ENCODE measurements at places on chromosomes 7 and 10.

DNA sequence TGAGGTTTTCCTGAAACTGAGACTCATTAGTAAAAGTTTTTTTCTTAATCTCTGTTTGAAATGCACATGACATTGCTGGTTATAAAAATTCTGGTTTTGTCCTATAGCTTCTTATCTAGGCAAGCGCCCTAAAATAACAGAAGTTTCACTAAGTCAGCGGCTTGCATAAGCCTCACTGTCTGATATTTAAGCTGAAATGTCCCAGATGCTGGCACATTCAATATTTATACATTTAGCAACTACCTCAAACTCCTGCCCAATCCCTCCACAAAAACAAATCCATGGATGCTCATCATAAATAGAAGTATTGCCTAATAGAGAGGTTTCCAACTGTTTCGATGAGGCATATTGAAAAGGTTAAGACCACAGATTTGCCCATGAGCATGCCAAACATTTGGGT is 83.1 kb upstream of the EGR2 start:
- no peak for DNase-seq

DNA sequence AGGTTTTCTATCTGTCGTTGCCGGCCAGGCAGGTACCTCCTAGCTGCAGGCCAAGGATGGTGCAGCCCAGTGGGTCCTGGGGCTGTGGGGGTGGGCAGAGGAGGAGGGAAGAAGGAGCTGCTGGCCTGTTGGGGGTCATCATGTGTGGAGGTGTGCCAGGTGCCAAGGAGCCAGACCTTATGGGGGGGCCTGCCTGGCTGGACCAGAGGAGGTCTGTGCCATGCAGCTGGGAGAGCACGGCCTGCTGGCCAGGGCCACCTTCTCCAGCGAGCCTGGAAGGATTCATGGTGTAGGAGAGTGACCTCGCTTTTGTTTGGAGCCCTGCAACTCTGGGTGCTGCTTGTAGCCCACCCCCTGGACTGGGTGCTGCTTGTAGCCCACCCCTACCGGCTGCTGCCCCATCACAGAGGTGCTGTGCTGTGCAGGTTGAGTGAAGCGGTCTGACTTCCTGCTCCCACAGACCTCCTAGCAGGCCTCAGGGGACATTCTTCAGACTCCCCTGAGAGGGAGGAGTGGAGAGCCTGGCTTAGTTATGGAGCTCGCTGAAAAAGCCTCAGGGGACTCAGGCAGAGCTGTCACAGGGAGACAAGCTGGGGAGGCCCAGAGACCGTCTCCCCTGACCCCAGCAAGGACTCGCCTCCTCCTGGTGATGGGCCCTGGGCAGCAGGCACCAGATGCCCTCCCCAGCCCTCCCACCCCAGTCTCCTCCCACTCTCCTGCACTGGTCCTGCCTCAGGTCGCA is 67.7 kb upstream of the AQP1 start:
- no peak for DNase-seq

- no peak for DNase-seq
Measured at GRCh38 chr7:50940621-50941020, 157.9 kb upstream of the GRB10 start.

DNA sequence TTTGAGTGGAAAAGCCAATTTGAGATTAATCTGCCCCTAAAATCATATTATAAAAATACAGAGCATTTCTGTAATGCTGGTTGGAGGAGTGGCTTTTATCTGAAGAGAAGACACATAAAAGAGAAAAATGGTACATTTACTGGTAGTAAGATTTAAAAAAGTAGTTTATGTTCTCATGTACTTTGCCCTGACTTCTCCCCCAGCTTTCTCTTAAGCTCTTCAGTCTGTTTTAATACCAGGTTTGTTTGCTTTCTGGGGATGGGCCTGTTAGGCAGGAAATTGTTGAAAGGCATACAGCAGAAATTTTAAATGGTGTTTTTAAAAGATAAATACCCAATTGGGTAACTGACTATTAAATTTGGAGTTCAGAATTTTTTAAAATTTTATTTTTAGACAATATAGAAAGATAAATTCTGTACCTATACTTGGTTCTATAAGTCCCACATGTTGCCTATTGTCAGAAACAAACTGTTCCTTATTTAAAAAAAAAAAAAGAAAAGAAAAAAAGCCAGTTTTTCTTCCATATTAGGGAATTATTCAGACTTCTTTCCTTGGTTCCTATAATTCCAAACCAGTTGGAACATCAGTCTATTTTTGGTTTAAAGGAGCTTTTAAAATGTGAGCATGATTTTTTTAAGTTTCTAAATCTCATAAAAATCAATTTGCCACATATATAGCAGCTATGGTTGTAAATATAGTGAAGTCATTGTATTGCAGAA is 136.6 kb downstream of the ARID5B start:
- no peak for DNase-seq

- DNase-seq, result no peak
Measured at GRCh38 chr7:126720232-126720631, 532.5 kb downstream of the GRM8 start.

- no peak for DNase-seq
Measured at GRCh38 chr10:84308021-84308420, 20.4 kb upstream of the CCSER2 start.

GRCh38 chr10:72316748-72317435 is 37.8 kb downstream of the DNAJB12 start:
- DNase-seq, result no peak

Measured in stimulated activated CD8-positive, alpha-beta memory T cell treated with anti-CD3 and anti-CD28 coated beads, Interleukin-2, amount 100 ng/mL, for 48 hours (primary cell).